NCI-H524 (cell line): ENCODE measurements at places on chromosomes 4 and X.

- DNase-seq, result no peak
Measured at GRCh38 chr4:5638316-5638715, 70.0 kb downstream of the EVC2 start.

DNA sequence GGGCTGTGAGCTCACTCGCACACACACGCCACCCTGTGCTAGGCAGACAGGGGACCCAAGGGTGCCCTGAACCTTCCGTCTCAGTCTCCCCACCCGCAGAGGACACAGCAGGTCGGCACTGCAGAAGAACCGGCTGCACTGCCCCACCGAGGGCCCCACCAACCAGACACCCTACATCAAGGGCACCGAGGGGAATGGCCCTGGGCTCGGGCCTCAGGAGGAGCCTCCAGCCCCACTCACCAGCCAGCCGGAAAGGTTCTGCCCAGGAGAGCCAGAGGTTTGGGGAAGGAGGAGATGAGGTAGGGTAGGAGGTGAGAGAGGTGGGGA is 45.9 kb downstream of the FAM53A start:
- DNase-seq, result no peak

- no peak for DNase-seq
Measured at GRCh38 chr4:107255114-107255513, 219.0 kb upstream of the DKK2 start.

DNA sequence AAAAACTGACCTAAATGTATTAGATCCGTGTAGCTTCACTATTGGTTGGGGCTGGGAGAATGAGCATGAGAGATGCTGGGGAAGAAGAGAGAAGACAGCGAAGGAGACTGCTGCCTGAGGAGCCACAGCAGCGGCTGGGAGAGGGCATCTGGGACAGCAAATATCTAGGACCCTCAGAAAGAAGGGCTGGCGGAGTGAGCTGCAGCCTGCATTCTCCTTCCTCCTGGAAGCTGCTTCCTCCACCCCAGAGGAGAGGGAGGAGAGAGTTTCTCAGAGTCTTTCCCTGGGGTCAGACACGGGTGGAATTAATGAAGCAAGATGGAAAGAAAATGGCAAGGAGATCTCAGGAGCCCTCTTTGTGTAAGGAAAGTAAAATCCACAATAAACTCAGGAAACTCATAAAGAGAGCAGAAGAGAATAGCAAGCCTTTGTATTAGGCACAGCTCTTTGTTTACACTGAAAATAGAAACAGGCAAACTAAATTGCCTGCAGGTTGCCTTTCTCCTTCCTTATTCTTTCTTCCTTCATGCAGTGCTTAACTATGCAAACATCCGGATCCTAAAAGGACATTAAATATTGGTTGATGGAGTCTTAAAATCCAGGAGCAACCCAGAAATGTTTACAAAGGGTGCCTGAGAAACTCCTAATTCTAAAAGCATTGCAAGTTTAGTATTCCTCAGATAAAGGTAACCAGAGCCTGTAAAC is 130.3 kb upstream of the GALNT7 start:
- no peak for DNase-seq

- no peak for DNase-seq
Measured at GRCh38 chr4:48509543-48509942, 19.5 kb downstream of the ZAR1 start.

DNA sequence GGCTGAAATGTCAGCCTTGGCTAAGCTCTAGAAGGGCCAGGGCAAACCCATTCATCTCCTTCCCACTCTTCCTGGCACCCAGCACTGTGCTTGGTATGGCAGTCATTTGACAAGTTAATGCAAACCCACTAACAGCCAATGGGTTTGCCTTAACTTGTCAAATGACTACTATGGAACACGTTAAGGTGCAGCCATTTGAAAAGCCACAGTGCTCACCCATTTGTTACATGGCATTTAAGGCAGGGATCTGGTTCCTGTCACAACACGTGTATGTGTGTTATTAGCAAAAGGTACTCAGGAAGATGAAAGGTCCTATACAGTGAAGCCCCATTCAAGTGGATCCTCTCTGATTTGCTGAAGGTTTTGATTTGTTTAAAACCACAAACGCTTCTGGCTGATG is 7.2 kb downstream of the CRMP1 start:
- peak; percentile 17 for DNase-seq

DNA sequence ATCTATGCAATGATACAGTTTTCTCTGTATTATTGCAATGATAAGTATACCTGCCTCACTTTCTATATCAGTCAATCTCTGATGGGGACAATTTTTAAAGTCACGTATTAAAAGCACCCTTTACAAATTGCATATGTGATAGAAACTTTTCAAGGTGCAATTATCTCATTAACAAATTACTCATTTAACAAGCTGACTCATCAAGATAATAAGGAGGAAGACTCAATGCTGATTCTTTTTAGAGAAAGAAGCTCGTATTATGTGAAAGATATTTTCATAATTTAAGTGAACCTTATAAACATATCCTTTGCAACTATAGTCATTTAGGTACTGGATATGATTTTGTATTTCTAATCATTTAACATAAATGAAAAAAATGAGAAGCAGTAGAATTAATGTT is 1080.9 kb upstream of the TENM3 start:
- DNase-seq, result no peak

DNA sequence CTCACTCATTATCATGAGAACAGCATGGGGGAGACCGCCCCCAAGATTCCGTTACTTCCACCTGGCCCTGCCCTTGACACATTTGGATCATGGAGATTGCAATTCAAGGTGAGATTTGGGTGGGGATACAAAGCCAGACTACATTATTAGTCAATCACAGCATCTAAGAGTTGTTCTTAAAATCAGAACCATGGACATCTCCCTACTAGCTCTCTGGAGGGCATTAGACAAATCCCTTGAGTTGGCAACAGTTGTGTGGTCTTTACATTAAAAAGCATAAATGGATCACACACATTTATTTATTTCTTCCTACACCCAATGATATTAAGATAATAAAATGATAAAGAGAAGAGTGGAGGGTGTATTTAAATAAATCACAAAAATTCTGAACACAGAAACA is 262.8 kb upstream of the VCX start:
- DNase-seq, result no peak

GRCh38 chr4:139315221-139315675 is 13.0 kb upstream of the NDUFC1 start:
- no peak for DNase-seq

DNA sequence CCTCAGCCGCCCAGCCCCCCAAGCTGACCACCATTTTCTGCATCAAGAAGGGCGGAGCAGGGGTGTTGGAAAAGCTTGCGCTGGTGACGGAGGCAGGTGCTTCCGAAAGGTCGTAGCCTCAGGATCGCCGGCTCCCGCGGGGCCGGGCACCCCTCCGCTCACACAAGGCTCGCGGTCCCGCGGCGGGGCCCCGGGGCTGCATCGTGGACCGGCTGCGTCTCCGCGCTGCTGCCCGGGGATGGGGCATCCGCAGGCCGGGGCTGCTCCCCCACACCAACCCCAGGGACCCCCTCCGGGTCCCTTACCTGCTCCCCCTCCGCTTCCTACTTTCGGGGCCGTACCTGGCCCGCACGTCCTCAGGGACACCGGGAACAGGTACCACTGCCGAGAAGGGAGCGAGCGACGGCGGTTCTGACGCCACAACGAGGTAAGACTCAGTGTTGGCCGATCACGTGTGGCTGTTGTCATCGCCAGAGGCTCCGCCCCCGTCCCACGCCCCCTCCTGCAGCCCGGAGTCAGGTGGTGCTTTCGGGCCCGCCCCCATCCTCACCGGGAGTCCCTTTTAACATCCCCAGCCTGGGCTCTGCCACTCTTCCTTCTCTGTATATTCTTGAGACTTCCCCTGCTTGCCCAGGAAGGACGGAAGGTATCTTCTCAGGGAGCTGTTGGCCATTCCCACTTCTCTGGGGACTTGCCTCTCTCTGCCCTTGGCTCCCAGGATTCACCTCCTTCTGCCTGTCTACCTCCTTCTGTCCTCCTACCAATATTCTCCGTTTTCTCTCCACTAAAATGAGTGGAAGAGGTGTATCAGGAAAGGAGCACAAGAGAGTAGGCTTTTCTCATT is at the start of gene BEX2:
BEX2 (minus strand) TSS at position 436 of the 844 bp plus-strand sequence. CDS start 1,014 bp downstream, outside the sequence.
- peak; percentile 84 for DNase-seq

DNA sequence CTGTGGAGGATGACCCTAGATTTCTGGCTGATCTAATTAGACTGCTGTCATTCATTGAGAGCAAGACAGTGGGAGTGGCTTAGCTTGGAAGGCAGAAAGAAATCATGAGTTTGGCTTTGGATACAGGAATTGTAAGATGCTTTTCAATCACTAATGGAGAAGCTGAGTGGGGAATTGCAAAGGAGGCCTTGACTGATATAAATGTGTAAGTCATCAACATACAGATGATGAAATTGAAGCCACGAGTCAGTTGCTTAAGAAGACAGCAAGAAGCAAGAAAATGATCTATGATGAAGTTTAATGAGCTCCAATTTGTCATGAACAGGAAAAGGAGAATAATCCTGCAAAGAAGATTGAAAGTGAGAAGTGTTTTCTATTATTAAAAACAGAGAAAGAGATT is 136.7 kb upstream of the C1QTNF7 start:
- DNase-seq, result no peak

GRCh38 chrX:123175366-123176122 is 8.5 kb upstream of the GRIA3 start:
- no peak for DNase-seq

GRCh38 chr4:31088600-31089230 is 368.5 kb downstream of the PCDH7 start:
- no peak for DNase-seq

GRCh38 chr4:33422656-33423055 is 2702.5 kb downstream of the PCDH7 start:
- DNase-seq, result no peak

DNA sequence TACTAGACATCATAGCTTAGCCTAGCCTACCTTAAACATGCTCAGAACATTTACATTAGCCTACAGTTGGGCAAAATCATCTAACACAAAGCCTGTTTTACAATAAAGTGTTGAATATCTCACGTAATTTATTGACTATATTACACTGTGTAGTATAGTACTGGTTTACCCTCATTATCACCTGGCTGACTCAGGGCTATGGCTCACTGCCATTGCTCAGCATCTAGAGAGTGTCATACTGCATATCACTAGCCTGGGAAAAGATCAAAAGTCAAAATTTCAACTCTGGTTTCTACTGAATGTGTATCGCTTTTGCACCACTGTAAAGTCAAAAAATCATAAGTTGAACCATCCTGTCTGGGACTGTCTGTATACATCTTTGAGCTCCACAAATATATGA is 78.6 kb downstream of the CEP44 start:
- DNase-seq, result no peak

DNA sequence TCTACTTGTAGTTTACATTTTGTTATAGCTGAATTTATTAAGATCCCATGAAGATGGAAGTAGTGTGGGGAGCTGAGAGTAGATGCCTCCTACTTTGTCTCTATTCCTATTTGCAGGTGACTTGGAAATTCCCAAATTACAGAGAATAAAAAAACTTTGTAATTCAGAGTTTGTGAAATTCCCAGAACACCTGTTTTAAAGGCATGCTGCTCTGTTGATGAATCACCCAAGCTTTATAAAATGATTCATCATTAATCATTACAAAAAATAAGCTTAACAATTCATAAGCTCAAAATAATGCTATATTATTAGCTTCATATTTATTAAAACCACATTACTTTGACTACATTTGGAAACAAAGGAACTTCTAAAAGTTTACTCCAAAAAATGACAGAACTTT is 856.3 kb downstream of the RPA4 start:
- no peak for DNase-seq

DNA sequence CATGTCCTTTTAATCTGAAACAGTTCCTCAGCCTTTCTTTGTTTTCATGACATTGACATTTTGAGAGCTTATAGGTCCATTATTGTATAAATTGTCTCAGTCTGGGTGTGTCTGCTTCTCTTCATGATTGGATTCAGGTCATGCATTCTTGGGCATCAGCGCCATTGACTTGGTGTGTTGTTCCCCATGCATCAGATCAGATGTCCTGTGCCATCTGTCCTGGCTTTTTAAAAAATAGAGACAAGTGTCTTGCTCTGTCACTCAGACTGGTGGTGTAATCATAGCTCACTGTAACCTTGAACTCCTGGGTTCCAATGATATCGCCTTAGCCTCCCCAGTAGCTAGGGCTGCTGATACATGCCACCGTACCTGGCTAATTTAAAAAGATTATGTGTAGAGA is 55.7 kb downstream of the TBC1D14 start:
- DNase-seq, result peak; percentile 73

- no peak for DNase-seq
Measured at GRCh38 chr4:20590849-20591248, 109.4 kb upstream of the PACRGL start.

GRCh38 chr4:103754844-103755243 is 35.1 kb upstream of the TACR3 start:
- DNase-seq, result no peak

DNA sequence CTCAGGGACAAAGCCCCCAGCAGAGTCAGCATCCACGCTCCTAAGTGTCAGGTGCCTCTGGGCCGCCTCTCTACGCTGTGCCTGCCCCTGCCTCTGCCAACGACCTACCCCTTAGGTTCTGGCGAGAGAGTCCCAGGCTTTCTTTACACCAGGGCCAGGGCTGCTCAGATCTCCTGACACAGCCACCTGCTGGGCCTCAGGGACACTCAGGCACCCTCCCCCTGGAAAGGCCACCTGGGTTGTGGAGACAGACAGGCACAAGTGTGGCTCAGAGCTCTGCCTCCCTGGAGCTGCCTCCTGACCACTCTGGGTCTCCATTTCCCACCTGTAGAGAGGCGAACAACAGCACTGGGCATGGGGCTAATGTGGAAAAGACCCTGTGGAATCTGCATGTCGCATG is 90.0 kb upstream of the ADRA2C start:
- no peak for DNase-seq

DNA sequence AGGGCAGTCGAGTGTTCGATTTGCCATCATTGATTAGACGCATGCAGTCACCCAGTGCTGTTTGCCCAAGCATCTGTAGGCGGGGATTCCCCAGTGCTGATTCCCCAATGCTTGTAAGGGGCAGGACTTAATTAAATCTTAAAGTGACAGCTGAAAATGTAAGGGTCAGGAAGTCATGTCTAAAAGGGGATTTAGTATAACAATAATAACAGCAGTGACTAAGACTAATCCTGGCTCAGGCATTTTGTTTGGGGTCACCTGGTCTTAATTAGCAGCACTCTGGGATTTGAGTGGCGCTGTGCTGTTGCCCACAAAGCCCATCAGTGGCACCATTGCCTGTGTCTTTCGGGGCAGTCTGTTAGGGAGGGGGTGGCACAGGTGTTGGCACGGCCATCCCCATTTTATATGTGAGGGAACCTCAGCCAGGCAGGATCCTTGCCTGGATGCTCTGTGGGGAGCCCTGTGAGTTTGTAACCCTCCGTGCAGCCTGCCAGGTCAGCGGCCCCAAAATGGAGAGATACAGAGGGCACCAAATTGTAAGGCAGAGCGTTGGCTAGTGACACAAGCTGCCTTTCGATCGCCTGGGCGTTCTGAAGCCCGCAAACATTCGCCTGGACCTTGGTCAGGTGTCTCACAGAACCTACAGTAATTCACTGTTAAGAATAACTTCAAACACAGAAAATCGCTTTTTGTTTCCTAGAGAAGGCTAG is 146.7 kb downstream of the TBL1X start:
- DNase-seq, result peak; percentile 73

GRCh38 chr4:83247415-83248357 is 36.9 kb downstream of the COQ2 start:
- DNase-seq, result no peak

GRCh38 chr4:18934197-18934596 is 912.6 kb upstream of the LCORL start:
- DNase-seq, result no peak

- no peak for DNase-seq
Measured at GRCh38 chr4:78863991-78864390, 75.2 kb downstream of the PAQR3 start.

- DNase-seq, result no peak
Measured at GRCh38 chrX:119579414-119579813, 5.1 kb downstream of the UBE2A start.
